Natural killer cell (primary cell): ENCODE measurements at places on chromosomes 7 and 10. TPM values are rescaled to one million over a fixed set of nuclear protein-coding genes. Genes with fewer than 3 reads are reported as not detected.

Gene MYL10
- total RNA-seq = not detected

Gene LRRC4
- 1.8 TPM for total RNA-seq

Gene STEAP2
- 0.05 TPM for total RNA-seq

Gene CNNM1
- total RNA-seq = not detected

Gene TFR2
- total RNA-seq = 13.8 TPM
